GM20000 (cell line): ENCODE measurements at places on chromosomes 1 and 21.

- DNase-seq, result no peak
Measured at GRCh38 chr1:245874942-245875580, 632.0 kb downstream of the SMYD3 start.

DNA sequence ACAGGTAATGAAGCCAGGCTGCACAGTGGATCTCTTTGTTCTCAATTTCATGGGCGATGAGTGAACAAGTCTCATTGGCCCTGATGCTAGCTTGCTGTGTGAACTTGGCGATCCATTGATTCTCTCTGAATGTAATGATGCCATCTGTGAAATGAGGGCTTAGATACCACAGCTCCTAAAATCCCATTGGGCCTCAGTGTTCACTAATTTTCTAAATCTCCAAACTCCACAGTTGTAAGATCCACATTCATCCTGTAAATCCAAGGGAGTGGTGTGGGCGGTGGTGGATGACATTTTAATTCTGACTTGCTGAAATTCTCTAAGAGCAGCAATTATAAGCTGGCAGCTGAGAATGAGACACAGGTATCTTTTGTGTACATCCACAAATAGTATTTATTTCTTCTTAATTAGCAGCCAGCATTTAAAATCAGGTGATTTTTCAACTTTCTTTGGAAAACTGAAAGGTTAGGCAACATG lies 9.6 kb upstream of the ACTL8 start:
- no peak for DNase-seq

- no peak for DNase-seq
Measured at GRCh38 chr1:188642704-188643103, 1814.0 kb downstream of the PLA2G4A start.

DNA sequence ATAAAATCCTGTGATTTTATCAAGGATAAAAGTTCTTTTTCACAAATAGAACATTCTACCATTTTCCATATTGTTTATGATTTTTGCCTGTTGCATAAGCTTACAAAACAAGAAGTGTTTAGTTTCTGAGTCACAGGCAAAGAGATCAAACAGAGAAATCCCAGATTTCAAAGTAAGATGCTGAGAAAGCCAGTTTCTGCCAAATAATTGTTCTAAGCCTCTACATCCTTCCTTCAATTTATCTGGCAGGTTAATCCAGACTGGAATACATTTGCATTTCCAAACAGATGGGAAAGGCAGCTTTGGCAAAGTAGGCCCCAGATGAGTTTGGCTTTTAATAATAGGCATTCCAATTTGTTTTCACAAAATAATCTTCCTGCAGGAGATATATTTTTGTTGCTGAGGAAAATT lies 2.5 kb downstream of the SLC1A7 start:
- no peak for DNase-seq

GRCh38 chr1:172338295-172338735 lies 82.2 kb upstream of the C1orf105 start:
- DNase-seq, result peak; percentile 25

- no peak for DNase-seq
Measured at GRCh38 chr1:61121631-61122030, 39.3 kb downstream of the NFIA start.

GRCh38 chr1:117653732-117654492 lies 48.1 kb downstream of the TENT5C start:
- no peak for DNase-seq

DNA sequence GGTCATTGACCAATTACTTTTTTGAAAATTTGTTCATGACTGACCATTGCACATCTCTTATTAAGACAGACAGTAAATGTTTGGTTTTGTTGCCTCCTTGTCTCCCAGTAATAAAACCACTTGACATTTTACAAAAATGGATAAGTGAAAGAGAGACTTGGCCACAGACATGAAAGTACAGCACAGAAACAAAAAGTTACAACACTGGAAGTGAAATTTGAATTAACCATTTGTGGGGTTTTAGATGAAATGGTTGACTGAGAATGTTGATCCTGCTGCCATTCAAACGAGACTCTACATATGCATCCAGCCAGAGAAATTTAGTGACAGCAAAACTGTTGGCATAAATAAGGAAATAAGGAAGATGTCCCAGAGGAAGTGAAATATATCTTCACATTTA lies 79.3 kb upstream of the B3GALT2 start:
- no peak for DNase-seq

GRCh38 chr1:15029786-15030185 lies 123.8 kb upstream of the TMEM51 start:
- DNase-seq, result no peak

DNA sequence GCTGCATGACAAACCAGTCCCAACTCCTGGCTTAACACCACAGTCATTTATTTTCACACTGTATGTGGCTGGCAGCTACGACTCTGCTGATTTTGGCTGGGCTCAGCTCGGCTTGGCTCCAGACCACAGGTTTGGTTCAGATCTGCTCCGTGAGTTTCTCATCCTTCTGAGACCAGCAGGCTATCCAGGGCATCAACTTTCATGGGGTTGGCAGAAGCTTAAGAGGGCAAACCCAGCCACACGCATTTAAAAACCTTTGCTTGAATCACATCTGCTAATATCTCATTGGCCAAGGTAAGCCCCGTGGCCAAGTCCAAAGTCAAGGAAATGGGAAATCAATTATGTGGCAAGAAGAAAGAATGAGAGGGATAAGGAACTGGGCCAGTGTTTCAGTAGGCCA lies 574.2 kb downstream of the MATN1 start:
- no peak for DNase-seq

GRCh38 chr1:26585471-26585870 lies 55.9 kb downstream of the RPS6KA1 start:
- DNase-seq, result no peak

GRCh38 chr21:41610042-41610839 lies 102.3 kb upstream of the TMPRSS2 start:
- peak; percentile 61 for DNase-seq

GRCh38 chr1:167860231-167860923 lies 53.6 kb downstream of the ADCY10 start:
- no peak for DNase-seq

DNA sequence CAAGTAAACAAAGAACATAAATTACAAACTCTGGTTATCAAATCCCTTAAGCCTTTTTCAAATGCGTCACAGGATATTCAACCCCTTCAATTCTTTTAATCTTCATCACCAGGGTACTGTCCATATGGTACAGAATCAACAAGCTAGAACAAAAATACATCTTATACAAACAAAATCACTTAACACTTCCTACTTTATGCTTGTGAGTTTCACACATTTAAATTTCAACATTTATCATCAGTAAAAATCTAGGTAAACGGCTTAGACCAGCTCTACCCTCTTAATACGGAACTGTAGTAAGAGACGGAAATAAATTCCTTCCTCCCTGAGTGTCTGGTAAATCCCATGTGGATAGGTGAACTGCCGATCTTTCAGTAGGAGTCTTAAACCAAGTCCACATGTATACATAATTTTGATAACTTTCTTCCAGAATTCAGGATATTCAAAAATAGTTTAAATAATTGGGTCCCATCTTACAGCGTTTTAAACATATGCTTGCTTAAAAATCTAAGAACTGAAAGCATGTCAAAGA lies 1.0 kb downstream of the CCDC181 start:
- DNase-seq, result no peak

DNA sequence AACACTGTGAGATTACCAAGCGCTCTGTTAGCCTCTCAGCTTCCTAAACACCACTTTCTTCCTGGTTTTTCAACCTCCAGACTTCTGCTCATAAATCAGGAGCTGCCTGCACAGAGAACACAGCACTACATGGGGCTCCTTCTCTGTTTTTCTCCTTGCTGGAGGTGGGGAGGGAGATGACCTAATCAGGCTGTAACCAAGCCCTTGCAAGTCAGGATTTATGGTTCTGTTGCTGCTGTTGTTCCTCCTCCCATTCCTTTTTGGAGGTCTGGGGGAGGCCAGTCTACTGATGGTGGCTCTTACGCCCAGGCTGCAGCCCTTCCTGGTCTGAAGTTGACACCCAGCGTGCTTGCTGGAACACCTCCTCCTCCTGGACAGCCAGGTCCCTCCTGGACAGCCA lies 80.9 kb upstream of the AJAP1 start:
- DNase-seq, result no peak

- DNase-seq, result no peak
Measured at GRCh38 chr1:119732465-119733168, 20.9 kb downstream of the PHGDH start.

DNA sequence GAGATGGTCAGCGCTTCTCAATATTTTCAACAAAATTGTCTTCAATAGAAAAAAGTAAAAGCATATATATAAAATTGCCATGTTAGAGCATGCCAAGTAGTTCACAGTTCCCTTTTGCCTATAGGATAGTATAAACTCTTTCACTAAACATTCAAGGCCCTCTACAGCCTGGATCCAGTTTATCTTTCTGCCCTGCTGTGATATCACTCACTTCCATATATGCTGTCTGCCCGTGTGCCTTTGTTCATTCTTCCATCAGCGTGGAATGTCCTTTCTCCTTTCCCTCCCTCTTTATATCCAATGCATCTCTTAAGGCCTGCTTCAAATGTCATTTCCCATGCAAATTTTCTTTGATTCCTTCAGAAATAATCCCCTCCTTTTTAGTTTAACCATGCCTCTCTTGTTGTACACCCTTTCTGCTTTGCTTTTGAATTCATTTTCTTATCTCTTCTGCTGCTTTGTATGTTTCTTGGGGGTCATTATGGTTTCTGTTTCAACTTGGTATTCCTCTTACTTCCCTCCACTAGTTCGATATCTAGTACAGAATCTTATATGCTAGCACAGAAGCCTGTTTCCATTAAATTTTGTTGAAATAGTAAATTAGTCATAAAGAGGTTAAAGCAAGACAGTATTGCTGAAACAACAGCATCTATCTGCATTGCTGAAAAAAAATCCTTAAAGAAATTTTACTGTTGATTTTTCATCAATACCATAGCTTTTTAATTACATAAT lies 44.7 kb downstream of the XCL2 start:
- no peak for DNase-seq

GRCh38 chr1:27762033-27762432 lies 11.0 kb upstream of the STX12 start:
- DNase-seq, result no peak

DNA sequence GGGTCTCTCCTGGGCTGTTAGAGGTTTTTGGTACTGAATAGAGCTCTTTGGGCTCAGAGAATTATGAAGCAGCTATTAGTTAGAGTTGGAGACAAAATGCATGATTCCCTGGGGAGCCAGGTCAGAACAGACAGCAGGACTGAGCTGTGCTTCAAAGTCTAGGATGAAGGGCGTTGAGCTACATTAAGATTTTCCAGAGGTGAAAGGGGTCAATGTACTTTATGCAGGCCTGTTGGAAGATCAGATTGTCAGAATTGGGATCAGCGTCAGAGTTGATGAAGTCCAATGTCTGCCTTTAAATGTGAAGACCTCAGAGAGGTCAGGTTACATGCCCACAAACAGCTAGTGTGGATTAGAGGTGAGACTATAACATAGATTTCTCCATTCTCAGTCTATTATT lies 53.8 kb downstream of the RGS5 start:
- DNase-seq, result no peak

DNA sequence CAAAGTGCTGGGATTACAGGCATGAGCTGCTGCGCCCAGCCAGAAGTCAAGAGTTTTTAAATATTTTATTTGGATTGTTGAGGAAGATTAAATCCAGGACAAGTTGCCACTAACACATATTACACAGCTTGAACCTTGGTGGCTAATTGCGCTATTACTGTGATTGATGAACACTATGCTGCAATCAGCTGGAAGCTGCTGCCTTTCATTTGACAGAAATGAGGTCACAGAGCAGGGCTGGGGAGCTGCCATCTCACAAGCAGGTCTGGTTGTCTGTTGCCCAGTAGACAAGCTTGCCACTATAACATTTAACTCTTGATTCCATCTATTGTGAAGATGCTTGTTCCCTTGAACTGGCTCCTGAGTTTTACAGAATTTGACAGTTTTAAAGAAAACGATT lies 37.4 kb upstream of the NRDC start:
- no peak for DNase-seq

- no peak for DNase-seq
Measured at GRCh38 chr1:184296466-184297243, 90.2 kb upstream of the C1orf21 start.

DNA sequence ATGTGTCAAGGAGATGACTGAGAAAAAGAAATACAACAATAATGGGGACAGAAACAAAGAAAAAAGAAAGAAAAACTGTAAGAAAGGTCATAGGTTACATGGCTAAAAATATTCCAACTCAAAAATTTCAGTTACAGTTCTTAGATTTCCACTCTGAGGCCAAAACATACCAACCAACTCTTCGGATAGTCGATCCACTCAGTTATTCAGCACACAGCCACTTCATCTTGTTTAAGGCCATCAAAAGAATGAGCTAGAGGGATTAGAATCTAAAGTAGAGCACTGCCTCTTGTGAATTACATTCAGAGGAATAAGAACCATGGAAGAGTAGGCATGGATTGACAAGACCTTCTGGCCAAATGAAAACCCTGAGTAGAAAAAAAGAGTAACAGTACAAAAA lies 277.0 kb downstream of the MRPL39 start:
- no peak for DNase-seq

- no peak for DNase-seq
Measured at GRCh38 chr1:110462093-110462492, 11.1 kb downstream of the PROK1 start.

GRCh38 chr1:93339171-93339697 lies 6.5 kb upstream of the DR1 start:
- DNase-seq, result no peak

DNA sequence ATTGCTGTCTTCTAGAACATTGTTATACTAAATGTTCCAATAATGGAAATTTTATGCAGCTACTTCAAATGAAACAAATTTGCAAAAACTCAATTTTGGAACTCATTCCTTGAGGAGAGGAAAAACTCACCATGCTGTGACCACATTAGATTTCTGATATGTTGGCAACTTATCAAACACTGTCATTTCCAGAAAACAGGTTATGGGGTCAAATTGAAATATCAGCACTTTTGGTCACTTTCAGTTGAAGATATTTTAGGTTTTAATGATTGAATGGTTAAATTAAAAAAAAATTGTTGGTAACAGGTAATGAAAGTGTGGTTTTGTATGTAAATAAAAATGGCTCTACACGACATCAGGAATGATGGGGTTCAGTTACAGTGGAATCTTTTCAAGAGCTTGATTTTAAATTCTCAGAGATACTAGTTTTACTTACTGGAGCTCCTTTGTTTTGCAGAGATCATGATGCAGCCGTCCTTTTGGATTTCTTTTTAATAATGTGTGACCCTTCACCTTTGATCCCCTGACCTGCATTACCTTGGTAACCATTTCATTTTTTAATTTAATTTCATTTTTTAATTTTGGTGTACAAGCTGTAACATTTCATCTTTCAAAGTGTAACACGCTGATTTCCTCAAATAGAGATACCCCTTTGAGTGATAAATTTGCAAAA lies 86.2 kb downstream of the CAMTA1 start:
- DNase-seq, result no peak

- DNase-seq, result peak; percentile 93
Measured at GRCh38 chr1:161440312-161440894, 64.9 kb upstream of the FCGR2A start.
